Nucleus accumbens (tissue), 56 donors: ENCODE measurements at places on chromosomes 16 and 17.

DNA sequence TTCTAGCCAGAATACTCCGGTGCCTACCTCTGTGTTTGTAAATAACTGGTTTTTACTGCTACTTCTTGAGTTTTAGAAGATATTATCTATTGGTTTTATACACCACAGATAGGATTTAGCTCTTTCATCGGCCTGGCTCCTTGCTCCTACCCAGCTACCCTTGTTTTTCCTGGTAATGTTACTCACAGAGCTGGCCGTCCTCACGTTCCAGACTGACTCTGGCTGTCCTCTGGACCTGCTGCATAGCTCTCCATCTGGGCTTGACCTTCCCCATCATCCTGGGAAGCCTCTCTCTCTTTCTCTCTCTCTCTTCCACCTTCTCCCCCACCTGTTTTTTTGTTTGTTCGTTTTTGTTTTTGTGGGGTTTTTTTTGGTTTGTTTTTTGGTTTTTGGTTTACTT is 51.5 kb downstream of the MPRIP start:
- no peak for DNase-seq

GRCh38 chr17:77326076-77326591 is 185.4 kb downstream of the SEC14L1 start:
- no peak for DNase-seq

GRCh38 chr17:62101090-62101489 is 36.0 kb upstream of the MED13 start:
- DNase-seq, result no peak

GRCh38 chr16:78310990-78311561 is 211.6 kb downstream of the WWOX start:
- DNase-seq, result no peak

DNA sequence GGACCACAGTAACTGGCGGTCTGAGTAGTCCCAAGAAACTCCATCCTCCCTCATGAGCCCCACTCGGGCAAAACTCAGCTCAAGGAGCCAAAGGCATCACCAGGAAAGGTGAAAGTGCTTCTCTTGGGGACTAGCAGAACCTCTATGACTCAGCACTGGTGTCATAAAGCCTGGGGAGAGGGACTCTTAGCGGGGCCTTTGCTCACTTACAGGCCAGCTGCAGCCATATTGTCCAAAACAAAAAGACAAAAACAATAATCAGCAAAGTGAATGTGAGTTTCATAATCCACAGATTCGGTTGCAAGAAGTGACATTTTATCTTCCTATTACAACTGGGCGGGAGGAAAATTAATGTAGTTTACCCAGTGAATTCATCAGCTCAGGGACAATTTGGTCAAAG is at the start of gene TEKT5:
TSS of gene TEKT5 (minus strand) at position 101 of the 400 bp plus-strand sequence. CDS start at position 44, 57 bp downstream.
- DNase-seq, result no peak

DNA sequence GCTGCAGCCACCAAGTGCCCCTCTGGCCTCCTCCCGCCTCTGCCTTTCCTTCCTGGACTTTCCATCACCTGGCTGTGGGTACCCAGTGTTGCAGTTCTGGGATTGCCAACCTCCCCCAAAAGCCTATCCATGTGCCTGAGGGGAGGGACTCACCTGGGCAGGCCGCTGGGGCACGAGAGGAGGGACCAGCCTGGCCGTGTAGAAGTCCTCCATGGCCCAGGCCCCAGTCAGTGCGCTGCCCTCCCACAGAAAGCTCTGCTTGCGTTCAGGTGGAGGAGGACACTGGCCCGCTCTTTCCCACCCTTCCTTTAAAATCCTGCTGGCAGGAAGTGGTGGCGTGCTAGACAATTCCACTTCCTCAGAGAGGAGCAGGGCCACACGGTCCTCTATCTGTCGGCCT is 14.2 kb downstream of the SLX4 start:
- DNase-seq, result no peak

GRCh38 chr16:29022196-29022595 is 37.3 kb downstream of the LAT start:
- no peak for DNase-seq

DNA sequence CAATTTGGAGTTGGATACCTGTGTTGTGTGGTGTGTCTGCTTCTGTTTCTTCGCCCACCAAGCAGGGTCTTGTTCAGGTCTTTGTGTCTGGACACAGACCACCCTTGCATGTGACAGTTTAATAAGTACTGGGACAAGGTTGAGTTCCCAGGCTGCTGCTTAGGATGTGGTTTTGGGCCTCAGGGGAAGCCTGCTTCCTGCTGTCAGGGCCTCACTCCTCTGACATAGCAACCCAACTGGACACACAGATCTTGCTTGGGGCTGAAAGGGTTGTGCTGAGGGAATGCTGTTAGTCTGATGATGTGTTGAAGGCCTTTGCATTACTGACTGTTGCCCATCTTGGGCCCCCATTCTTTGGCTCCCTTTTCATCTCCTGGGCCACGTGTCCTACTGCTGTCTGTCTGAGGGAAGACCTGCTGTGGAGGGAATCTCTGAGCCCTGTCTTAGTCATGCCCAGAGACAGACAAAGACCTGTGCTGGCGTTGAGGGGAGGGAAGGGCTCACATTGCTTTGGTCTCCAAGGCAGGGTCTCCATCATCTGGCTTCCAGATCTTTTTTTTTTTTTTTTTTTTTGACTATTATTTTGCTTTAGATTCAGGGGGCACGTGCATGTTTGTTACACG is 4.7 kb upstream of the TGFB1I1 start:
- DNase-seq, result no peak

DNA sequence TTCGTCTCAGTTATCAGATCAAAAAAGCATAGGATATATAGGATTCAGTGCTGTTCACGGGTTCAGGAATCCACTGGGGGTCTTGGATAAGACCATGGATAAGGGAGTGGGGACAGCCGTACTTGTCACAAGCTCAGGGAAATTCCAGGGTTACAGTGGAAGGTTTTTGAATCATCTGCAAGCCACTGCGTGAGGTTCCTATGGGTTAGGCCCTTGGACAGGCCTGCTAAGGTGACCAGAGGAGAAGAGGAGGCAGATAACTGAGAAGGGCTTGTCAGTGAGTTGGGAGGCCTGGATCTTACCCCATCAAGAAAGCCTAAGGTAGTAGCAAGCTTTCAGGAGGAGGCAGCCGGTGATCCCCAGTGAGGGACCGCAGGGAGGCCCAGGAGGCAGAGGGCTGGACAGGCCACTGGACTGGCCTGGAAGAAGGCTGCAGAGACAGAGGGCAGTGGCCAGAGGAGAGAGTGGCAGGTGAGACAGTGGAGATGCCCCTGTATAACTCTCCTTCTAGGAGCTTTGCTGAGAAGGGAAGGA is 27.3 kb downstream of the NGFR start:
- no peak for DNase-seq

GRCh38 chr16:75064403-75065148 is 52.0 kb downstream of the LDHD start:
- DNase-seq, result no peak

DNA sequence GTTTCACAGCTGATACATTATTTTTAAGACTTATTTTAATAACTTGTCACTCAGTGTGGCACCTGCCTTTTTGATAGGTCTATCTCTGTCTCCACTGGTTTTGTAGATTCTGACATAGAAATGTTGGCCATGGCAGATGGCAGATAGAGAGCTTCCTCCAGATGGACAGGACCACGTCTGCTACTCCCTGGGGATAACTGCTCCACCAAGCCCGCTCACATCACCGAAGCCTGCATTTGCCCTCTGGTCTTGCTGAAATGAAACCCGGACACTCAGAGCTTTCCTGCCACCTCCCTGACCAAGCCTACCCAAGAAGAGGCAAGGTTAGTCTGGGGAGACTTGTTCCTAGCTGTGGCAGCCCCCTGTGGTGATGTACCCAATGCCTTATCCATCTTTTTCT is 16.4 kb upstream of the HAP1 start:
- DNase-seq, result no peak
